T47D (cell line): ENCODE measurements at places on chromosomes 3 and 15.

DNA sequence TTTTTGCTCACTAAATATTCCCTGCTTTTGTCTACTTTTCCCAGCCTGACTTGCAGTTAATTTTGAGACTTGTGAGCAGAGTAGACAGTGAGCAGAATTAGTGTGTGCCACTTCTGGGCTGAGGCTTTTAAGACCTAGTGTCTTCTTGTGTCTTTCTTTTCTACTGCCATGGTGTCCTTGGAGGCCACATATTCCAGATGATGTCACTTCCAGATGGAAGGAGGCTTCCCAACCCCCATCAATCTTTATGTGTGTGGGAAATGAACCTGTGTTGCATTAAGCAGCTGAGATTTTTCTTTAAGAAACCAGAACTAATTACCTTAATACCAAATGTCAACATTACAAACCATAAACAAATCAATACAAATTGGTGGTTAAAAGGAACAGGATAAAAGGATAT, 774.7 kb upstream of the ROBO1 start:
- no peak for DNase-seq

DNA sequence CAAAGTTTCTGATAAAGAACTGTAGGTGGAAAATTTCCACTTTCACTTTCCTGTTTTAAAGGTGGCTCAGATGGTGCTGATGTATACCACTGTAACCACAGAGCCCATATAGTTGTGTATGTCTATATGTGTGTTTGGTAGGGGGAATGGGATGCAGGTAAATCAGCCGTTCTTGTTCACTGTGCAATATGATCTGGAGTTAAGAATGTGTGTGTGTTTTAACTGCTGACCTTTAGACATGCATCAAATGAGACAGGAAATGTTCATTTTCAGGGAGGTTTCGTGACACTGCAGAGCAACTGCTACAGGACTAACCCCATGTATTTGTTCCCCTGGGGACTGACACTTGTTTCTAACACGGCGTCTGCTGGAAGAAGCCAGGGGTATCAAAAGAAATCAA, 180.5 kb downstream of the TAFA4 start:
- DNase-seq = no peak

- no peak for DNase-seq
These were observed 19.9 kb upstream of the ABHD2 start for GRCh38 chr15:89068325-89068784.

DNA sequence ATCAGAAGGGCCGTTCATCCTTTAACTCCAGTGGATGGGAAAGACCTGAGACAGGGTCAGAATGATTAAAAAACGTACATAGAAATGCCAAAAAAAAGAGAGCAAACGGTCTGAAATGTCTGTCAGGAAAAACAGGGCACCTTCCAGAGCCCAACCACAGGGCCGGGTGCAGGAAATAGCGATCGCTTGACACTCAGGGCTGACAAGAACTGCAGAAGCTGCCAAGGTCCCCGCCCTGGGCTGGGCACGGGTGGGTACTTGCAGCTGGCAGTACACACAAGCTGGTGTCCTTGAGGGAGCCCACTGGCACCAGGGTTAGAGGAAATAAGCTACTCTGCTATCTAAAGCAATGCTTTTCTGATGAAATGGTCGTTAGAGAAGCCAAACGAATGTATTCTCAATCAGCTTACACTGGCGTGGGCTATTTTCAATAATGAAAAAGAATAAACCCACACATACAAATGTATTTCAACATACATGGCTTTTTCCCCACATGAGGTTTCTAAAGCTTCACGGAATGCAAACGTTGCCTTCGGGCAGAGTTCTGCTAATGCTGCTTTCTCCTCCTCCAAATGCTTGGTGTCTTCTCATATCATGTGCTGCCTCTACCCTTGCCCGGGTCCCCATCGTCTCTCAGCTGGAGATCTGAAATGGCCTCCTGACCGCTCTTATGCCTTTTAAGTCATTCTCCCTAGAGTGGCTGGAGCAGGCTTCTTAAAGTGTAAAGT, 15.6 kb downstream of the FRMD4B start:
- no peak for DNase-seq

GRCh38 chr15:45948181-45948621, 313.4 kb downstream of the SQOR start:
- DNase-seq = no peak

GRCh38 chr3:94524102-94524919, 461.4 kb downstream of the NSUN3 start:
- DNase-seq = no peak

- no peak for DNase-seq
These were observed 11.6 kb downstream of the FAM162A start for GRCh38 chr3:122395582-122395981.

DNA sequence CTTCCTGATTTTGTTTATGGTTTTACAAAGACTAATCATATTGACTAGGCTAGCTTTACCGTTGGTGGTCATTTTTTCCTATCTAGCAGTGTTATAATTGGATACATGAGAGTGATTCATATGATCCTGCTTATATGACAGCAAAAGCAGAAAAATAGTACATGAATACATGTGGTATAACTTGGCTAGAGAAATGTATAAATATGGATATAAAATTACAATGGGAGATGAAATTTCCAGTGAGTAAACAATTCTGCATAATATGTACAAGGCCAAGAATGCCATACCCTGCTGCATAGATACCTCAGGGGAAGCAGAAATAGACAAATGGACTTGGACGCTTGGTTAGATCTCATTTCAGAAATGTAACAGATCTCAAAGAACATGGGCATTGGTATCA, 103.1 kb downstream of the DTWD1 start:
- no peak for DNase-seq

DNA sequence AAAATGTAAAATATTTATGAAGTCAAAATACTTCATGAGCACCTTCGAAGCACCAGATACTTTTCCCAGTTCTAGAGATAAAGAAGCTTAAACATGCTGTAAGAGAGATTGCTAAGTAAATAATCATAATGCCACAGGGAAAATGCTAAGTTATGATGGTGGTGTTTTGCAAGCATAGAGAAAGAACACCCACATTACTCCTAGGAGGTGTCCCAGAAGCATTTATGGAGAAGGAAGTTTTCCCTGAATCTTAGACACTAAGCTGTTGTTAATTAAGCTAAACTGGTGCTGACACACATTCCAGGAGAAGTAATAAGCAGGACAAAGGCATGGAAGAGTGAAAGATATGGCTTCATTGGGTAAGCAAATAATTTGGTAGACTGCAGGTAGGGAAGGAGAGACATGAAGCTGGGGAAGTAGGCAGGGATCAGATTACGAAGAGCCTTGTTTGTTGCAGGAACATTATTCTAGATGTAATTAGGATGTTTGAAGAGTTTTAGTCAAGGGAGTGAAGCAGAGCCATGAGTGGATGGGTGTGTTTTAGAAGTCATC, 40.4 kb upstream of the CHMP2B start:
- no peak for DNase-seq

DNA sequence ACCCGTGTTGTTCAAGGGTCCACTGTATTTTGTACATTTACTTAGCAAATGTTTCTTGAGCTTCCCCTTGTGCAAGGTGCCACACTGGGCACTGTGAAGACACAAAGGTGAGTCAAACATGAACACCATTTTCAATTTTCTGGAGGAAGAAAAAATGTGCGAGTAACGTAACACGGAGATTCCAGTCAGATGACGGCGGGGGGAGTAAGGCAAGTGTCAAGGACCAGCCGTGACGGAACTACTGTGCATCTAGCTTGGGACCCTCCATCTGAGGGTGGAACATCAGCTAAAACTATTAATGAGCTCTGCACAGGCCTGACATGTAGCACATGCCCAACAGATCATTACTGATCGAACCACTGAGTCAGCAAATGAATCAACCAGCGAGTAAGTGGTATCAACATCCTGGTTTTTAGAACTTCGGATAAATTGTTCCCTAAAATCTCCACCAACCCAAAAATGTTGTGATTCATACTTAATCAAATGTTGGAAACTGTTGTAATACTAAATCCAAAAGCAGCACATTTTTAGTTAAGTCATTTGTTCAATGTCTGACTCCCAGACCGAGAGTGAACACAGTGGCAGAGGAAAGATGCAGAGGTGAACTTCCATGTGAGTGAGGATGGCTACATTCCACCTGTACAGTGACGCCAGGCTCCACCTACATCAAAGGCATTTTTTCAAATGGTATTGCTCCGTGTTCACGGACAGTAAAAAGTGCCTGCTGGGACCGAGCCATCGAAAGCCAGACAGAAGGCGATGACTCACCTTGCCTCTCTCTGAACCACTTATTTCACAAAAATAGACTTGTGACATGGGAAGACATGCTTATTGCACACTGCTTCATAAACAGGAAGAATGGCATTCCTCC, 172.2 kb downstream of the ATP10A start:
- no peak for DNase-seq
